ENCODE measurements at places on chromosomes 16 and 17.

DNA sequence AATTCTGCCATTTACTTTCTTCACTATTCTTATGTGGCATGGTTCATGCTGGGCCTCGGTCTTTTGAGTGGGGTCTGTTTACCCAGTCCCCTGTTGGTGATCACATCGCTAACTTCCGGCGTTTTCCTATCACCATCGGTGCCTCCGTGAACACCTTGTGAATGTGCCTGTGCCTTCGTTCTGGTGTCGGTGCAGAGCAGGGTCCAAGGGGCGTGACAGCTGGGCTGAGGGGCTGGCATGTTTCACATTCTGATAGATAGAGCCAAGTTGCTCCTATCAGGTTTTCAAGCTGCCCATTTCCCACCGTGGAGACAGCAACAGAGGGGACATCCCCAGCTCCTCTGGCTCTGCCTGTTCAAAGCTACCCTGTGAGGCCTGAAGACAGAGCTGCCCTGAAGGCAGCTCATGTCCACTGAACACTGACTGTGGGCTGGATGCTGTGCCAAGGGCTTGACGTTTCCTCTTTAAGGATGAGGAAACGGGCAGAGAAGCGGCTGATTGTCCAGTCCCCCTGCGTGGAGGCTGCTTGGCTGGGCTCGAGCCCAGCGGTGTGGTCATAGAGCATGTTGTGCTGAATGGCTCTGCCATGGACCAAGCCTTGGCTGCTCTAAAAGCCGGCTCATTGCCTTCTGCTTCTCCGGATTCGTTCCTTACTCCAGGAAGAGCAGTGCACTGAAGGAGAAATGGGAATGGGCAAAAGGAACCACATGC lies 17.0 kb downstream of the DHODH start:
- no peak for DNase-seq

GRCh38 chr16:3659251-3659650 lies 4.8 kb downstream of the DNASE1 start:
- no peak for DNase-seq

DNA sequence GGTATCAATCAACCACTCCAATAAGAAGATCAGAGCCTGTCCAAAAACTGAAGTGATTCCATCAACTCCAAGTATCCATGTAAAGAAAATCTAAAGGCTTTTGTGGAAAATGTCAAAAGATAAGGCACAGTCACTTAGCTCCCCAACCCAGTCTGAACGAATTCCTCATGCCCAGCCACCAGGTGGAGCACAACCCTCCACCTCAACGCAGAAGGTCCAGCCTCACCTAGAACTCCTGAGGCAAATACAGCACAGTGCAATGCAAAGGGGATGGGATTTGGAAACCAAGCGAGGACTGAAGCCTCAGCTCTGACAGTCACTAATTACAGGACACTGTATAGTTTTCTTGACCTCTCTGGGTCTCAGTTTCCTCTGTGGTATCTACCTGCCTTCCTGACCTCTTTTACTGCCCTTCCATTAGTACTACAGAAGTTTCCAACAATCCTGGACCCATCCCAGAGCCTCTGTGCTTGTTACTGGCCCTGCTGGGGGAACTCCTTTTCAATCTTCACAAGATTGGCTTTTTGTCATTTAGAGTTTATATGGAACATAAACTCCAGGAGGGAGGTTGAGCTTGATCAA lies 2.0 kb downstream of the NCBP3 start:
- peak; percentile 25 for DNase-seq

- DNase-seq: no peak
Observed at GRCh38 chr16:30350134-30350871, 4.8 kb downstream of the CD2BP2 start.

GRCh38 chr17:56679777-56680422 lies 86.4 kb downstream of the NOG start:
- DNase-seq: no peak
